ENCODE measurements at places on chromosomes 7 and 10. TPM values are rescaled to one million over a fixed set of nuclear protein-coding genes. Genes with fewer than 3 reads are reported as not detected.

The JCAD gene
- 31.7 TPM for total RNA-seq

The USP6NL gene
- 18.6 TPM for total RNA-seq

The ABCA13 gene
- total RNA-seq = 0.67 TPM

The PTN gene
- total RNA-seq = 10.3 TPM

The AKR1C4 gene
- total RNA-seq = not detected

The DNAH11 gene
- total RNA-seq = 0.26 TPM

The AZGP1 gene
- total RNA-seq = 76.2 TPM

The TMEM213 gene
- total RNA-seq = not detected

The POLD2 gene
- total RNA-seq = 60.2 TPM

GRCh38 chr10:26437637-26438461, at the start of gene APBB1IP:
TSS of gene APBB1IP (plus strand) at chr10:26438341. CDS start at chr10:26492327, 53,986 bp downstream.
- DNase-seq = peak; percentile 94

- no peak for DNase-seq
Measured at GRCh38 chr7:130084037-130084875, 13.9 kb downstream of the KLHDC10 start.

DNA sequence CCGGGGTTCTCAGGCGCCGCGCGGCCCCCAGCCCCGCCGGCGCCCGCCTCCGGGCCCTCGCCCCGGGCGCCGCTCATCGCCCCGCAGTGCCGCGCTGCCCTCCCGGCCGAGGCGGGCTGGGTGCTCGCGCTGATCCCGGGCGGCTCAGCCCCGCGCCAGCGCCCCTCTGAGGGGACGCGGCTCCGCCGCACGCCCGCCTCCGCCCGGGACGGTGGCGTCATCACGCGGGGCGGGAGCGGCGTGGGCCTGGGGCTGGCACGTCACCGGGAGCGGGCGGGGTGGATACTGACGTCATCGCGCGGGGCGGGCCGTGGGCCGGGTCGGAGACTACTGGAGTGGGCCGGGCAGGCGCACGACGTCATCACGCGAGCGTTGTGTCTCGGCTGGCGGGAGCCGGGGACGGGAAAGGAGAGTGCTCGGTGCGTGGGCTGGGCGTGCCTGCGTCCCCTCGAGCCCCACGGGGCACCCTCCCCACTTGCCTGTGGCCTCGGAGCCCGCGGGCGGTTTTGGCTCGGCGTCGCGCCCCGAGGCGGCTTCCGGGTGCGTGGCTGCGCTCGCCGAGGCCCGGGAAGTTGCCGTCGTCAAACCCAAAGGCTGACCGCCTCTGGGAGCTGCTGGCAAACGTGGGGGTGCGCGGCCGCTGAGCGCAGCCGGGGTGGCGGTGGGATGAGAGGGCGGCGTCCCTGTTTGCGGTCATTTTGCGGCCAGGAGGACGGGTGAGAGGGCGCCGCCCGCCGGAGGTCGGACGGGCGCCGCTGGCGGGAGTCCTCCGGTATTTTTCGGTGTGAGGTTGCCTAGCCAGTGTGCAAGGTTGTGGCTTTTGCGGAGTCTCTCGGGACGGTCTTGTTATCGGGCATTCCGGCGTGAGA, at the start of gene ESYT2:
Gene ESYT2, minus strand, starts transcription at position 168 of the 869 bp plus-strand sequence. Its CDS starts 91 bp downstream, at position 77.
- DNase-seq = peak; percentile 100

GRCh38 chr10:44865289-44865671, 45.9 kb upstream of the TMEM72 start:
- DNase-seq = no peak

- no peak for DNase-seq
Measured at GRCh38 chr10:117096599-117097201, 41.4 kb downstream of the VAX1 start.

GRCh38 chr10:33453081-33454025, 118.9 kb upstream of the NRP1 start:
- no peak for DNase-seq

DNA sequence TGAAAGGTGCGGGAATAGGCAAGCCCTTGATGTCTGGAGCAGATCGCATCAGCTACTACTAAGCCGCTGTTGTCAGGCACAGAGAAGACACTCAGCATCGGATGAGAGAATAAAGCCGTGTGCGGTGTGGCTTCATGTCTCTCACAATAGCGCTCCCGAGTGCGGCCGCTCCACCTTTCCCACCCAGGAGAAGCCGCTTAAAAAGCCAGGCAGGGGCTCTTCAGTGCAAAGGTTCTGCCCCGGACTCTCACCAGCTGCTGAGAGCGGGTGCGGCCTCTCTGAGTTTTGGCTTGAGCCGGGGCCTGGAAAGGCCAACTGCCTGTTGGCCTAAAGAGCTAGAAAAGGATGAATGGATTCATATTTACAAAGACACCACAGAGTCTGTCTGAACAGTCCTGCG, 600.6 kb downstream of the DNAJB6 start:
- peak; percentile 74 for DNase-seq

- no peak for DNase-seq
Measured at GRCh38 chr10:34781711-34782110, 33.4 kb downstream of the PARD3 start.

DNA sequence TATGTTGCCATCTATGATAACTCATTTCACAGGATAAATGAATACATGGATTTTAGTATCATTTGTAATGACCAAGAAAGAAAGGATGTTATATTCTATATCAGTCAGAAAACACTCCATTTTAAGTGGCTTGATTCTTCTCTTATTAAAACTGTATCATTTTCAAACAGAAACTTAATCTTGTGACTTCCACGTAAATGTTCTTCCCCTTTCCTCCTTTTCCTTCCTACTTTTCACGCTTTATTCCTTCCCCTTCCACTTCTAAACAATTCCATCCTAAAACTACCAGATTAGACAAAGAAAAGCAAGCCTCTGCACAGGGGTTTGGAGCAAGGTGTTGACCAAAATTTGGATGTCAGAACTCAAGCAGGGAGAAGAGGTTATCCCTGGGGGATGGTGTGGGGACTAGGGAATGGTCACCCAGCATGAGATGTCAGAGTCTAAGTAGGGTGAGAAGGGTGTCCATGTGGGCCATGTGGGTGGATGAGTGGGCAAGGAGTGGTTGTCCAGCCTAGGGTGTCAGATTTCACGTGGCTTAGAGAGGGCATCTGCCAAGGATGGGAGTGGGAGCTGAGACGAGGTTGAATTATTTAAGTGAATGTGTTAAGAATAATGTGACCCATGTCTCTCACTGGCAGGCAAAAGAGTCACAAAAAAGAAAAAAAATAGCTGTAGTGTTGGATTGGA, 5.0 kb upstream of the GSAP start:
- DNase-seq = no peak

- no peak for DNase-seq
Measured at GRCh38 chr10:127903789-127904188, 3.1 kb upstream of the PTPRE start.

- DNase-seq = no peak
Measured at GRCh38 chr7:74032191-74032490, 4.2 kb downstream of the ELN start.

- peak; percentile 35 for DNase-seq
Measured at GRCh38 chr7:69553190-69553589, 45.1 kb upstream of the AUTS2 start.

DNA sequence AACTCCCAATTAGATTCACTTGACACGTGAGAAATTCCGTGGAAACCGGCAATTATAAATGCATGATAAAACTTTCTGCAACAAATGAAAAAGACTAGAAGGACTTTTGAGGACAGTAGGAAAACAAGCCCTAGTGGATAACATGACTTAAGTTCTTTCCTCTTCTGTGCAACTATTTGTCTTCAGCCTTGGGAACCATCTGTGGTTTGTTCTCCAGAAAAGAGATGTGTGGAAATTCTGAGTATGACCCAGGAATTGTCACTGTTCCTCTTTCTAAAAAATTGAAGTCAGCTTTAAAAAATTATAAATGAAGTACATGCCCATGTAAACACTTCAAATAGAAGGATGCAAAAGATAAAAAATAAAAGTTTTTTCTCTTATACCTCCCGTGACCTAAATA, 128.6 kb upstream of the SVIL start:
- no peak for DNase-seq

GRCh38 chr10:90746829-90747228, 111.0 kb downstream of the HTR7 start:
- DNase-seq = no peak

DNA sequence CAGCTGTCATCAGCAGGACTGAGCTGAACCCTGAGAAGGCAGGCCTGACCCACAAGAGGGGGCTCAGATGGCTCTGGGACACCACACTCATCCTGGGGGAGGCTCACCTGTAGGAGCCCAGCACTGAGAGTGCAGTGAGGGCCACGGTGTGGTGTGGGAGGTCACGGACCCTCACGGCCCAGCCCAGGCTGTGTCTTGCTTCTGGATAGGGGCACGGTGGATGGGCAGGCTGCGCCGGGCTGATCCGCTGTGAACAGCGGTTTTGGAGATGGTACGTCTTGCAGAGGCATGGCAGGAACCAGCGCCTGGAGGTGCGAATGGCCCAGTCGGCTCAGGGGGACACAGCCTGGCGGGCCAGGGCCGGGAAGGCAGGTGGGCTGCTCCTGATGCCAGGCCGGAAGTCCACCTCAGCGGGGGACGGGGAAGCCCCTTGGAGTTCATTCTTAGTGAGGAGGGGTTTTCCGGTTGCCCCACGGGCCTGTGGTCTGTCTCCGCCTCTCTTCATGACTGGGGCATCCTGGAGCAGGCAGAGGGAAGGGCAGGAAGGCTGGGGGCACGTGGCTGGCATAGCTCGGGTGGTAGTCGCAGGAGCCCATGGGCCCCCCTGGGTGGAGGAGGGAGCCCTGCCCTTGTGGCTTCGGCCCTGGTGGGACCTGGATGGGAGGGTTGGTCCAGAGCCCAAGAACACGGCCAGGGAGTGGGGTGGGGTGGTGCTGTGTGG, 112.5 kb downstream of the UNCX start:
- DNase-seq = no peak

DNA sequence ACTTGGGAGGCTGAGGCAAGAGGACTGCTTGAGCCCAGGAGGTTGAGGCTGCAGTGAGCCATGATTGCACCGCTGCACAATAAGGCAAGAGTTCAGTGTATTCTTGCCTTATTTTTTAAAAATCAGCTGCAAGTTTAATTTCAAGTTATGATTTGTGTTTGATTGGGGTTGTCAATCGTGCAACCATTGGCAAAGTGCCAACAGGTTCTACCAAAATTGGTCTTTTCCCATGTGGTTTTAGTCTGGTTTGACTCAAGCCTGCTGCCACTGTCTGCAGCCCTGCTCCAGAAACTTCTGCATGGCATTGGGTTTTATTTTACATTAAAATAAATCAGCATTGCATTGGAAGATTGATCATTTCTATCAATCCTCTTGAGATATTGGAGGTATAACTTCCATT, 72.7 kb downstream of the PTPRE start:
- DNase-seq = no peak

DNA sequence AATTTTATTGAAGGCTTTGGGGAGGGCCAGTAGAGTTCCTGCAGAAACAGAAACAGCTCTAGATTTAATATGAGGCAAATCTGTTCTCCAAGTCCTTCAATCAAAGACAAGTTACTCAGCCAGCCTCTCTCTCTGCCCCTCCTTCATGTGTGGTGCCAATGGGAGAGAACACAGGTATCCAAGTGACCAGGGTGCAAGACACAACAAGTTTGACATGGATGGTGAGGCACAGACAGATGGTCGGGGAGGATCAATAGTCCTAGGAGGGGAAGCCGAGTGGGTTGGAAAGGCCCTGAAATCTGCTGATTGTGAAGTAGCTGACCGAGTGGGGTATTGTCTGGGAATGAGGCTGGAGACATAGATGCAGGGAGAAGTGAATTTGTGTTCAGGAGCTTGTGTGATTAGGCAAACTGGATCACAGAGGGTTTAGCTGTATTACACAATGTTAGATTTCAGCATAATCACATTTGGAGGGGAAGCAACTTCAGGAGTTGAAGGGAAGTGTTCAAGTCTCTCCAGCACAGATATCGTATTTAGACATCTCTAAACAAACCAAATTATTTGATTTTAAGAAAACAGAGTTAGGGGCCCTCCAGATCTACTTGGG, 1.5 kb downstream of the GIMAP1 start:
- DNase-seq = no peak

DNA sequence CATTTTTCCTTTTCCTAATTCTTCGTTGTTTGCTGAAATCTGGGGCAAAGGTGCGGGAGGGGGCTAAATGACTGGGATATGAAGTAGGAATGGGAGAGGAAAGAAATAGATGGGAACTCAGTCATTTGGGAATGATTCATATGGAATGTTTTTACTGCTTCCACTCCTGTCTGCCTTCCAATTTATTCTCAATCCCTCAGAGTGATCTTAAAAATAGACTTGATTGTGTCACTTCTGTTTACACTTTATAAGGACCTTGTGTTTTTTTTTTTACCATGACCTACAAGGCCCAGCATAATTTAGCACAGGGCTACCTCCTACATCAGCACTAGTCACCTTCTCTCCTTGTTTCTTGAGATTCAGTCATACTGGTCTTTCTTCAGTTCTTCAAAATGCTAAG, 97.9 kb downstream of the PTEN start:
- DNase-seq = no peak

- no peak for DNase-seq
Measured at GRCh38 chr7:20954711-20955619, 168.3 kb upstream of the SP8 start.

GRCh38 chr7:23927709-23928417, 217.8 kb downstream of the STK31 start:
- DNase-seq = no peak

DNA sequence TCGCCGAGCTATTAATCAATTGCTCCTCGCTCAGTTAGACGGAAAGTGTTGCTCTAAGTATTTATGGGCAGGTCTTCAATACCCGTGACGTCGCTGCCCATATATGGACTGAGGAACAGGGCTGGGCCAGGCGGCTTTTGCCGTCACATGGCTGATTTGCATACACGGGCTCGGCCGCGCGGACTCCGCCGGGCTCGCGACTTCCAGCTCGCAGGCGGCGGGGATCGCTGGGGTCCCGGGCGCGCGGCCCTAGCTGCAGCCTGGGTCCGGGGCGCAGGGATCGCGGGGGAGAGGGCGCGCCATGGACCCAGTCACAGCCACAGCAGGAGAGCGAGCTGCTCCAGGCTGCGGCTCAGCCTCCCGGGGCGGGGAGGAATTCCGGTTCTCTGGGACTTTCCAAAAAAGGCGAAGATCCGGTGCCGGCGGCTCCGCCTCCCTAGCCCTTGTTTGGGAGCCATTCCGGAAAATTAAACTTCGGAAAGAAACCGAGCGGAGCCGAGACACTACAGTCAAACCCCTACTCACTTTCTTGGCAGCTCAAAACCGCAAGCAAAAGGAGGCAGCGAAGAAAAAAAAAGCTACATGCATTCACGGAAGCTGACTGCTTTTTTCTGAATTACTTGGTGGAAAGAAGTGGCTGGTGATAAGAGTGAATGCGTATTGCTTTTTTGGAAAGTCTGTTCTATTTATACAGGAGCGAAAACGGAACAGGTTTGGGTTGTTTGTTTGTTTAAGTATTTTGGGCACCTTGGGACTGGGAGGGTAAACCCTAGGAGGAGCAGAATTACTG, at the start of gene EGR2:
Gene EGR2, minus strand, starts transcription at position 36 of the 790 bp plus-strand sequence. CDS start 337 bp downstream, outside the sequence.
- DNase-seq = peak; percentile 96

GRCh38 chr10:26839966-26840627, 20.7 kb downstream of the ABI1 start:
- DNase-seq = no peak

DNA sequence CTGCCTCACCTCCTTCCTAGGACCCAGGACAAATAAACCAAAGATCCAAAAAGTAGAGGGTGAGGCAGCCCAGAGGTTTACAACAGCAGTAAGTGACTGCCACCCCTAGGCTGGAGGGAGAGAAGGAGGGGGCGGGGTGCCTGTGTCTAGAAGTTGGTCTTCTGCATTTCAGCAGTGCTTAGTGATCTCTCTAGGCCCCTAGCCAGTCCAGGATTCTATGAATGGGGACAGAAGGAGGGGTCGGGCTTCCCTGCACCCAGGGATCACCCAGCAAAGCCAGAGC, 62.8 kb upstream of the KDM7A start:
- DNase-seq = no peak

GRCh38 chr10:46285300-46285699, 1.5 kb upstream of the ANTXRL start:
- no peak for DNase-seq

GRCh38 chr7:95688931-95689495, 83.3 kb upstream of the DYNC1I1 start:
- DNase-seq = no peak
